ENCODE measurements at places on chromosomes 2 and 18.

DNA sequence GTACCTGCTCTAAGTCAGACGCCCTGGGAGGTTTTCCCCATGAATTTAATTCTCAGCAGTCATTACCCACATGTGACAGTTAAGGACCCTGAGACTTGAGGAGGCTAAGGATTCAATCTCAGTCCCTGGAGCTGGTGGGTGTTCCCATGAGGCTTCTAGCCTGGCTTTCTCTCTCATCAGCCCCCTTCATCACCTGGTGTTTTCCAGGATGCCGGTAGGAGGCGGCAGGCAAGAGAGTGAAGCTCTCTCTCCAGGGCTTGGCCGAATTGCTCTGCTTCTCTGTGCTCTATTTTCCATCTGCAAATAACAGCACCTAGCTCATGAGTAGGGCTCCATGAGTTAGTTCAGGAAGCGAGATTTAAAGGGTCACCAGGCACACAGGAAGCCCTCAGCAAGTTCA, 241.9 kb downstream of the PTPRM start:
- no peak for DNase-seq

GRCh38 chr2:237540823-237541222, 25.6 kb upstream of the PRLH start:
- no peak for DNase-seq

GRCh38 chr2:168449419-168449818, 6.7 kb upstream of the CERS6 start:
- no peak for DNase-seq

GRCh38 chr2:72583376-72583775, 242.5 kb downstream of the EXOC6B start:
- DNase-seq: no peak

GRCh38 chr18:68409576-68409975, 305.3 kb downstream of the TMX3 start:
- DNase-seq: no peak

DNA sequence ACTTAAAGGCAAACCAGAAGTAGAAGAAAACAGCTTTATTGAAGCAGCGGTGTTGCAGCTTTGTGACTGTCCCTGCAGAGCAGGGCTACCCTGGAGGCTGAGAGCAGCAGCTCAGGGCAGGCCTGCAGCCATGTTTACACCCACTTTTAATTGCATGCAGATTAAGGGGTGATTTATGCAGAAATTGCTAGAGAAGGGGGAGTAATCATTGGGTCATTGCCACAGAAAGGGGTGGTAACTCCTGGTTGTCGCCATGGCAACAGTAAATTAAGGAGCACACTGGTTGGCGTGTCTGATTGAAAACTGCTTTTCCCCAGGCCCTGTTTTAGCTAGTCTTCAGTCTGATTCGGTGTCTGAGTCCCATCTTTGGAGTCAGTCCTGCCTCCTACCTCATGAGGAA, 195.4 kb upstream of the HDAC4 start:
- DNase-seq: no peak

DNA sequence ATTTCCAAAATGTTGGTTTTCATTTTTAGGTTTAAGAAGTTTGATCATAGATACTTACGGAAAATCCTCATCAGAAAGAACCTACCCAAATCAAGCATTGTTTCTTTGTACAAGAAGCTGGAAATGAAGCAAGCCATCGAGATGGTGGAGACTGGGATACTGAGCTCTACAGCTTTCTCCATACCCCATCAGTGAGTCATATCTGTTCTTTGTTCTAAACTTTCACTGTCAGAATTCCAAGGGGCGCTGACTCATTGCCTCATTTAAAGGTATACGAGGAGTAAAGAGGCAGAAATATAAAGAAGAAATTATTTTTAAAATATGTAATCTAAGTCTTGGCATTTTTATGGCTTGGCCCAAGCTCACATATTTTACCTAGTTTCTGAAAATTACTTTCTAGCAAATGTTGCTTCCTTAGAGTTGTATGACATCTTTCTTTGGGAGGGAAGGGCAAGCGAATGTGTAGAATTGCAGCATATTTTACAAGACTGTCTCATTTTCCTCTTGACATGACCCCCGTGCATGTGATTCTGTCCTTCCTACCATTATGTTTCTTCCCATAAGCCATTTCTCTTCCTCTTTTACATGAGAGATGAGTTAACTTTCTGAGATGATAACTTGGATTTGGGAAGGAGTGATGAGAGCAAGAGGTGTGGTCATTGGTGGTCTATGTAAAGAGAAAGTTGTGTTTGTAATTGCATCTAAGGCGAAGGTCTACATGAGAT, 41.2 kb downstream of the SLC9A4 start:
- no peak for DNase-seq

DNA sequence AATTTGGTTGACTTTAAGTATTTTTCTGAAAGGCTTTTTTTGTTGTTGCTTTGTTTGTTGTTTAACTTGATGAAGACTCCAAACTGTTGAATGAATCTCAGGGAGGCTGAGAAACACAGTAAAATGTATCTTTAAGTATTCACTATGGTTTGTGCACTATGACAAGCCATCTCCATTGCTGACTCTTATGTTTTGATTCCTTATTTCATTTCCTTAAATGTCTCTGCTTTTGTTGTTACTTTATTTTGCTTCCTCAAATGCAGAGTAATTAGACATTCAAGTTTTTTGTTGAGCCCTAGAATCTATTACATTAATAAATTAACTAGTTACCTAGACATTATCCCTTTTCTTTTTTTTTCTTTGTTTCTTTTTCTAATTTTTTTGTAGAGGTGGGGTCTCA, 46.3 kb upstream of the SLC39A10 start:
- DNase-seq: no peak

DNA sequence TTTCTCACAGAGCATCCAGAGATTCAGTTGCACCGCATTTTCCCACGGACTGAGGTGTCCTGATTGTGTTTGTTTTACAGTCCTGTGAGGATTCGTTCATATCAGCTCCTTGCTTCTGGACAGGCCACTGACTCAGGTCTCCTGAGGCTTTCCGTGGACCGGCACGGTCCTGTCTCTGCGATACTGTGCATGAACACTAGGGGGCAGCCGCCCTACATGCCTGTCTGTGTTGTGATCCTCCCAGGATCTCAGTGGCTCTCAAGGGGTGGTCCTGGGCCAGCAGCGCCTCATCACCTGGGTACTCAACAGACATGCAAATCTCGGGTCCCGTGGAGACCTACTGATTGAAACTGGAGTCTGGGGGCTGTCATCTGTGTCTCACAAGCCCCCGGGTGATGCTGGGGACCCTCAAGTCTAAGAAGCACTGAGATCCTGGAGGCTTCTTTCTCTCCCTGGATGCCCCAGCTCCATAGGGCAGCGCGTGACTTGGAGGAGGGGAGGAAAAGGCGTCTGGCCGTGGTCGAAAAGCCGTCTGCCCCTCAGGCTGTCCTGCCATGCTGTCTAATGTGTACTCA, 28.9 kb downstream of the IL1R2 start:
- DNase-seq: peak; percentile 86

DNA sequence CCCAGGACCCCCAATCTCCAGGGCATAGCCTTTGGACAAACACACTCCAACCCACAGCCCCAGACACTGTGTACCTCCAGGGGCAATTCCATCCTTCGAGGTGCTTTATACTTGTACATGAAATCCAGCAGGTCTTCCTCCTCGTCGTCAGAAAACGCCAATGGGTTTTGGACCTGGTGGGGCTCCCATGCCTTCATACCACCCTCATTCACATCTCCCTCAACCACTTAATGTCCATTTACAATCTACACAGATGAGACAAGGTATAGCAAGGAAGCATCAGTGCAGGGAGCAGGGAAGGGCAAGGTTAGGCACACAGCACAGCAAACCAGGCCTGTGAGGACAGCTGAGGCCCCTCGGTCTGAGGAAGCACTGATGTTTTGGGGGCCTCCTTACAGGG, 20.6 kb downstream of the MRPL35 start:
- no peak for DNase-seq

DNA sequence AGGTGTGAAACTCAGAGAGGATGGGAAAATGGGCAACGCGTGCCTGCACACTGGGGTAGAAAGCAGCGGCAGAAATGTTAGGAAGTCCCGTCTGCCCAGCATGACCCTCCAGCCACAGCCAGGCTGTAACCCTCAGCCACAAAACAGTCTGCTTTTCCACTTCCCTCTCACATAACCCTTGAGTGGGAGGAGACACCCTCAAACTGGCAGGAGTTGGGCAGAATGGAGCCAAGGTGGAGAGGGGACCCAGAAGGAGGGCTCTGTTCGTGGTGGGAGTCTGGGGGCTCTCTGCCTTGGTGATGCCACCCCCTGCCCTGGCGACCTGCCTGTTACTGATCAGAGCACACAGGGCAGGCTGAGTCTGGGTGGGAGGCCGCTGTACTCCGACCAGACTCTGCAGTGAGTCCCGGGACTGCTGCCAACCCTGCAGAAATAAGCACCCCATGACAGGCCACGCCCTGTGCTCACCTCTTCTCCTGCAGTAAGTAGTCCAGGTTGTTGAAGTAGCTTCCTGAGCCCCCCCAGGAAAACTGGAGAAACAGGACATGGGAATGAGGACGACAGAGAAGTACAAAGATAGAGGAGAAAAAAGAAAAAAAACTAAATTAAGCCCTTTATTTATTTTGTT, 16.0 kb downstream of the FAM178B start:
- DNase-seq: peak; percentile 56

DNA sequence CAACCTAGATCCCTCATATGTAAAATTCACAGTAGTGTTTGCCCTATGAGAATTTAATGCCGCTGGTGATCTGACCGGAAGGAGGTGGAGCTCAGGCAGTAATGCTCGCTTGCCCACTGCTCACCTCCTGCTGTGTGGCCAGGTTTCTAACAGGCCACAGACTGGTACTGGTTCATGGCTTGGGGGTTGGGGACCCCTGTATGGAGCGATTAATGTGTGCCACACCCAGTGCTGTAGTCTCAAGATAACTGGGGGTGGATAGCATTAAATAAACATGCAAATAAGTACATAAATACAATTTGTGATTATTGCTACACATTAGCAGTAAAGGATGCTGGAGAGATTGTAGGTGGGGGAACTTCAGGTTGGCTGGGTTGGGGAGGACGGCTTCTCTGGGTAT, 3.2 kb downstream of the GALNT1 start:
- no peak for DNase-seq

DNA sequence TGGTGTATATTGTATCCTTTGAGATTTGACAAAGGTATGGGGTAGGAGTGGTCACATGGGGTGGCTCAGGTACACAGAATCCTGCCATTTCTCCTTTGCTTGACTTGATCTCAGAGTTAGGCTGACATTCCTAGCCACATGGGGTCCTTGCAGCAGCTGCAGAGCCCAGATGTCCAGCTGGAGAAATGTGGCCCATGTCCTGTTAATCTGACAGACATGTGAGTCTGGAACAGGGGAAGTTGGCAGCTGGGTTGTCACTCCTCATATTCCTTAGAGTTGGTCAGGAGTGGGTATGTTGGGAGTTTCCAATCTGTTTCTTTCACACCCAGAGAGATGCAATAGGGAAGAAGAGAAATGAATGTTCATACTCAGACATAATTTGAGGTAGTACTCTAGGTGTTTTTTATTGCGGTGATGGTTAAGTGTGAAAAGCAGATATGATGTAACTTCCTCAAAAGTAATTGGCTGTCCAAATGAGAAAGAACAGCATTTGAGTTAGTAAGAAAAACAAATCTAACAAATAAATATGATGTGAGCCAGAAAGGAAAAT, 402.6 kb upstream of the MEIS1 start:
- no peak for DNase-seq

- no peak for DNase-seq
These were observed 154.1 kb upstream of the REV1 start for GRCh38 chr2:99643787-99644418.
